ENCODE measurements at places on chromosomes 6 and 20.
A peak's percentile ranks its signal among the peaks of the same experiment; 100 is the strongest.

GRCh38 chr6:46046558-46047174 lies 31.0 kb upstream of the CLIC5 start:
- DNase-seq = no peak

- no peak for DNase-seq
Observed at GRCh38 chr20:24873025-24873620, 75.9 kb upstream of the CST7 start.

GRCh38 chr6:137122612-137123011 lies 50.8 kb downstream of the IL22RA2 start:
- no peak for DNase-seq

DNA sequence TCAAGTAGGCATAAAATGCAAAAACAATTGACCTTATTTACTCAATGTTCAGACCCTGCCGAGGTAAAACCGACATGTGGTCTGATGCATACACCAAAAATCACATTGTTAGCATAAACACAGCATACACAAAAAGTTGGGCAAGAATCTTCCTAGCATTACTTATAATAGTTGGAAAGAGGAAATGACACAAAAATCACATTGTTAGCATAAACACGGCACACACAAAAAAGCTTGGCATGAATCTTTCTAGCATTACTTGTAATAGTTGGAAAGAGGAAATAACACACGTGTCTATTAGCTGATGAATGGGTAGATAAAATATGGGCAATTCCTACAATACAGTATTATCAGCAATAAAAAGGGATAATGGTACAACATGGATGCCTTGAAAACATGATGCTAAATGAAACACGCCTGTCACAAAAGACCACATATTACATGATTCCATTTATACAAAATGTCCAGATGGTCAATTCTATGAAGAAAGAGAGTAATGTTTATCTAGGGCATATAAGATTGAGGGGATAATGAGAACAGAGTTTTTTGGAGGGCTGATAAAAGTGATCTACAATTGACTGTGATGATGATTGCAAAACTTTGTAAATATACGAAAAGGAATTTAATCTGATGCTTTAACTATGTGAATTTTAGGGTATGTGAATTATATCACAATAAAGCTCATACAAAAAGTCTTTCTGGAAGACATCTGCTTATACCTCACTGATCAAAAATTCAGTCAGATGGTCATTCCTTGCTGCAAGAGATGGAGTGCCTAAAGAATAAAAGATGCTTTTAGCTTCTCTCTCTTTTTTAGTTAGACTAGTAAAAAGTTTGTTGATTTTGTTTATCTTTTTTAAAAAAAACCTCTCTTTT lies 1019.5 kb upstream of the CITED2 start:
- no peak for DNase-seq

GRCh38 chr6:19972221-19972620 lies 135.1 kb downstream of the ID4 start:
- no peak for DNase-seq

GRCh38 chr6:99120641-99121040 lies 172.9 kb upstream of the FBXL4 start:
- DNase-seq = no peak

DNA sequence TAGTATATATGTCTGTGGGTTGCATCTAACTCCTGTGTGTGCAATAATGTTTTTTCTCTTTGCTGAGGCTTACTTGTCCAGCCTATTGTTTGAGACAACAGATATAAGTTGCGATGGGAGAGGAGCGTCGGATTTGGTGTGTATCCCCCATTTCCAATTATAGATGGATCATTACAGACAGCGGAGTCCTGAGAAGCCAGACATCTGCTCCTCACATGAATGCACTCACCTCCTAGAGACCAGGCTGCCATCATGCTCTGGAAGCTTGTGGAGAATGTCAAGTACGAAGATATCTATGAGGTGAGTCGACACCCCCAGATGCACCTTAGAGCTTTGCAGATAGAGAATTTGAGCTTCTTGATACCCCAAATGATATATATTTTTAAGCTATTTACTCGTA lies at the start of gene TFAP2B:
TFAP2B (plus strand) TSS at position 199 of the 400 bp plus-strand sequence; CDS start at position 220, 21 bp downstream.
- DNase-seq = no peak

DNA sequence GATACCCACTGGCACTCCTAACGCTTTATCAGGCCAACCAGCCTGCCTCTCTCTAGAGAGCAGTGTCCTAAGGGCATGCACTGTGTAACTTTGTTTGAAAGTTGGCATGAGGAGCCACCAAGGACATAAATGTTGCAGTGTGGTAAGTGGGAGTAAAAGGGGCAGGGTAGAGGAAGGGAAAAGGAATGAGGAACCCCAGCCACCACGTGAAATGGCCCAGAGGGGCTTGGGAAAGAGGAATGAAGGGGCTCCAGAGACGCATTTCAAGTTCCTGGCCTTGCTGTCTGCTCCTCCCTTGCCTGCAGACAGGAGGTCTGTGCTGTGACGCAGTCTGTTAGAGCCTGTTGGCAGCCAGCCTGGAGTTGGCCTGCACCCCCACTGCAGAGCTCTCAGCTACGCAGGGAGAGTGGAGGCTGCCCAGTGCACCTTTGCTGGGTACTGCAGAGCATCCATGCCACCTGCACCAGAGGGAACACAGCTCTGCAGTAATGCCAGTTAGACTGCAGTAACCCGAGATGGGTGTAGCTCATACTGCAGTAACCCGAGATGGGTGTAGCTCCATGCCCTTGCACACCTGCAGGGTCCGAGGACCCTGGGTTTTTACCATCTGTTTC lies 86.8 kb upstream of the SNAP25 start:
- DNase-seq = peak; percentile 68

DNA sequence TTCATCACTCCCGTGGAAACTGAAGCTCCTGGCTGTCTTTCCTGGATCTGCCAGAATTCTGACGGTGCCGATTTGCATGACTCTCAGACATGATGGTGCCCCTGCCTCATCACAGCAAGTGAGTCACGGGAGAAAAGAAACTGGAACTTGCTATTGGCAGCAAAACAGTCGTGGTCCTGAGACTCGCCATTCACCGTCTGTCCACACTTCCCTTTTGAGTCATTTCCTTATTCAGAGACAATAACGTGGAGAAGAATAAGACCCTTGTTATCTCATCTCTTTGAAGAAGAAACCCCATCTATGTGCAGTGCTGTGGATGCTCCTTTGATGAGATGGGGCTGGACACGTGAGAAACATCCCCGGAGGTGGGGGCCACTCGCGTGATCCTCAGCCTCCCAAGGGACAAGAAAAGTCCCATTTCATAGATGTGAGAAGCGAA lies 4.2 kb downstream of the GPR31 start:
- DNase-seq = no peak

GRCh38 chr6:33759887-33760629 lies 13.4 kb upstream of the IP6K3 start:
- DNase-seq = no peak

- no peak for DNase-seq
Observed at GRCh38 chr6:79742030-79742429, 110.9 kb downstream of the SH3BGRL2 start.

DNA sequence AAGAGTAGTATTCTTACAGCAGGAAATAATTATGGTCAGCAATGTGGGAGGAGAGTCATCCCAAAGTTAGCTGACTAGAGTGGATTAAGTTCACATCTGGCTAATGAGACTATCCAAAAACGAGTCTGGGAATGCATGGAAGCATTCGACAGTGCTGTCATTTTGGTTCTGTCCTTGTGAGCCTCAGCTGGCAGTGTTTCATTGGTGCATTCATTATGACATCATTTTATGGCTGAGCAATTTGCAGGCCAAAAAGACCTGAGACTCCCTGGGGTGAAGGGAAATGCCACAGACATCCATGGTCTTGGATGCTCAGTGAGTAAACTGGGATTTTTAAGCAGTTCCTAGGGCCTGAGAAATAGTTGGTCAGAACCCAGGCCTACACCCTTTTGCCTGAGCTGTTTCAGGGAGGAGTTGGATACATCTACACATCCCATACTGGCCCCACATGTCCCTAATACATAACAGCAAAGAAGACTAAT lies 196.4 kb upstream of the CCN2 start:
- DNase-seq = no peak

All from left forelimb (tissue), 1 donor.